Cardiac septum (tissue), 1 donor: ENCODE measurements at places on chromosomes 2 and 18.

GRCh38 chr2:10054424-10054823 is 11.1 kb downstream of the KLF11 start:
- DNase-seq: no peak

DNA sequence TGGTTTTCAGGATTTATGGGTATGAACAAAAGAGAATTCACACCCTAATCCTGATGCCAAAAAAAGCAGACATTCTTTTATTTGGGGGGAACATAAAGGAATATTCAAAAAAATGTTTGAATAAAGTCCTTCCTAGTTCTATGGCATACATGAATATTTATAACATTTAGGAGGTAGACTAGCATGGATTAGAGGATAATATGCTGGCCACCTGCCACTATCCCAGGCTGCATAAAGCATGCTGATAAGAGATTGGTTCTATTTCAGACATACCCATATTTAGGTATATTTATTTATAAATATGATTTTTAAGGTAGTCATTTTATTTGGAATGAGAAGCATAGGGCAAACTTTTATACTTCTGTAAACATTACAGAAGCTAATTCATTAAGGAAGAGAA is 34.9 kb upstream of the MAP3K20 start:
- DNase-seq: no peak

GRCh38 chr2:134838143-134838620 is at the start of gene ACMSD:
Gene ACMSD (plus strand): TSS chr2:134838616. CDS start chr2:134838683, 67 bp downstream.
- DNase-seq: no peak

DNA sequence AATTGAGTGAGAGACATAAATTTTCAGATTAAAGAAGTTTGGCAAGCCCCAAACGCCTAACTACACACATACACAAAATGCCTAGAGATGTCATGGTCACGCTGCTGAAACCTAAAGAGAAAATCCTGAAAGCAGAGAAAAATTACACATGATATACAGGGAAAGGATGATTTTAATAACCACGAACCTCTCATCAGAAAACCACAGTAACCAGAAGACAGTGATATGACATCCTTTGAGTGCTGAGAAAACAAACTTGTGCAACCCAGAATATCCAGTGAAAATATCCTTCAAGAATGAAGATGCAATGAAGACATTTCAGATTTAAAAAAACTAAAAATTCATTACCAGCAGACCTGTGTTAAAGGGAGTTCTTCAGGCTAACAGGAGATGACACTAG is 122.4 kb upstream of the LMAN1 start:
- DNase-seq: no peak

DNA sequence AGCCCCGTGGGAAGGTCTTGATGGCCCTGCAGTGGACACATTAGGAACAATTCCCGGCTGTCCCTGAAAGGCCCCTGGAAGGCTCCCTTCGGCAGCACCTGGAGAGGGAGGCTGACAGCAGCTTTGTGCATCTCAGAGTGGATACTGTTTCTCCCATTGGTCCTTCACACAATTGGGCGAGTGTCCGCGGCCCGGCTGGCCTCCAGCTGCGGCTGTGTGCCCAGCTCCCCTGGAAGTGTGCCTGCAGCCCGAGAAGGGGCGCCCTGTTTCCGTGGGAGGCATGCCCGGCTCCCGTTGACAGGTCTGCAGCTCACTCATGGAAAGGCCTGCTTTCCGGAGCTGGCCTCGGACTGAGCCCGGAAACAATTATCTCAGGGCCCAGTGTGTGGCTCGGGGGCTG is 103.7 kb downstream of the LPIN1 start:
- DNase-seq: peak; percentile 65

GRCh38 chr2:136932700-136933099 is 167.4 kb downstream of the THSD7B start:
- no peak for DNase-seq

DNA sequence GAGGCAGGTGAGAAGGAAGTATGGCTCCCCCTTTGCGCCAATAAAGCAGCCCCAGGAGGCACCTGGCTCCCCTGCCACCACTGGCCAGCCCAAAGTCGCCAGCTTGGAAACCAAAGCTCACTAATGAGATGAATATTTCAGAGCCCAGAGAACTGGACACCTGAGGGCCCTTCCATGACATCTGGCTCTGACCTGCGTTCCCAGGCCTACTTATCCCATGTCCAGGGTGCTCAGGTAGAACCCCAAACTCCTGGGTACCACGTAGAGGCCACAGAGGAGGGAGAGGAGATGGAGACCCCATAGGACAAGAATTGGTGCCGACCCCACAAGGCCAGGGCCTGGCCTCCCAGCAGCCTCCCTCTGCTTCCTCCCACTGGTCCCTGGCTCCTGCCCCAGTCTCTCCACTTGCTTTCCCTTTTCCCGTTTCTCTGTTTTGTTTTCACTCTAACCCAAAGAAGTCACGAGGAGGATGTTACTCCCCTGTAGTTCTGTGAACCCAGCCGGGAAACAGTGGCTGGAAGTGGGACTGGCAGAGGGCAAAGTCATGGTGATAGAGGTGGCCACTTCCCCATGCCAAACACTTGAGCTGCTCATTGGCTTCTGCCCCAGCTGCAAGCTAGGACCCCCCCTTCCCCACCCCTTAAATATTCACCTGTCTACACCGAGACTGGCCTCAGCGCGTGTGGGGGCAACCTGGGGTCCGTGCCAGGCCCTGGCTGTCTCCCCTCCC is 820 bp downstream of the TMBIM1 start:
- peak; percentile 82 for DNase-seq

- DNase-seq: no peak
Observed at GRCh38 chr2:51581636-51582267, 549.8 kb upstream of the NRXN1 start.

- peak; percentile 36 for DNase-seq
Observed at GRCh38 chr2:71889759-71890684, 257.6 kb downstream of the CYP26B1 start.

DNA sequence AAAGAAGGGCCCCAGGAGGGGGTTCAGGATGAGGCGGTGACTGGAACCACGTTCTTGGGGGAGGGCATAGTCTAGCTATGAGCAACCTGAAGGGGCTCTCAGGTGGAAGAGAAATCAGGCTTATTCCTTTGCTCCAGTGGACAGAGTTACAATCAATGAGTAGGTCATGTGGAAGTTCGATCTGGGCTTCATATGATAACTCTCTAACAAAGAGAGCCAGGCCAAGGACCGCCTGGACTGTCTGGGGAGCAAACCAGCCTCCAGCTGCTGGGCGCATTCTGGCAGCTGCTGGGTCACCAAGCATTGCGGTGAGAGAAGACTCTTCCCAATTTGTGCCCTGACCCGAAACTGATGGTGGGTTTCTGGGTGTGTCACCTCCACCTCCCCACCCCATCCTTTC is 180.3 kb upstream of the SMAD2 start:
- DNase-seq: no peak

DNA sequence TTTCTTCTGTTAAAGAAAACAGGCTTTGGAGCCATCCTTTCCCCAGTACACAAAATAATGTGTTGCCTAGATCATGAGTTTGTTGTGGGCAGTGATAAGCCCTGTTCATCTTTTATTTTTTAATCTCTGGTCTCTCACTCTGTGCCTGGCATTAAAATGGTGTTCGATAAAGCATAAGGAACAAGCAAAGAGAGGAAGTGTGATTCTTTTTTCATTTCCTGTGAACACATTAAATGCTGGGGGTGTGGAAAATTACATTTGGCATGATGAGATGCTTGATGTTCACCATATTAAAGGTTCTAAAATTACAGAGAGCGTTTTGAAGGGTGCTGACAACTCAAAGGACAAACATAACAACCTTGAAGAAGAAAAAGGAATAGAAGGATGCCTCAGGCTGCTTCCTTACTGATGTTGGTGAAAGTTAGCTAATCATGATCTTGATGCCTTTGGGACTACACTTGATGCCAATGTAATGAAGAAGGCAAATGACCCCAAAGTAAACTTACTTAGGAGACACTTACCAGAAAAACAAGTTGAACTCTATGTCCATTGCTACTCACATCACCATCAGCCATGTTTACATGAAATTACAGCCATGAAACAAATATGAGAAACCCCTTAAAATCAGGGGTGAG is 33.0 kb downstream of the TMEFF2 start:
- DNase-seq: no peak

GRCh38 chr18:76491776-76492668 is 3.0 kb downstream of the ZNF516 start:
- DNase-seq: no peak

GRCh38 chr18:1760901-1761300 is 810.4 kb downstream of the METTL4 start:
- DNase-seq: no peak
